GM19239 (cell line): ENCODE measurements at places on chromosomes 12 and 14.

- peak; percentile 57 for DNase-seq
Observed at GRCh38 chr12:53701518-53702264, 25.6 kb downstream of the CALCOCO1 start.

DNA sequence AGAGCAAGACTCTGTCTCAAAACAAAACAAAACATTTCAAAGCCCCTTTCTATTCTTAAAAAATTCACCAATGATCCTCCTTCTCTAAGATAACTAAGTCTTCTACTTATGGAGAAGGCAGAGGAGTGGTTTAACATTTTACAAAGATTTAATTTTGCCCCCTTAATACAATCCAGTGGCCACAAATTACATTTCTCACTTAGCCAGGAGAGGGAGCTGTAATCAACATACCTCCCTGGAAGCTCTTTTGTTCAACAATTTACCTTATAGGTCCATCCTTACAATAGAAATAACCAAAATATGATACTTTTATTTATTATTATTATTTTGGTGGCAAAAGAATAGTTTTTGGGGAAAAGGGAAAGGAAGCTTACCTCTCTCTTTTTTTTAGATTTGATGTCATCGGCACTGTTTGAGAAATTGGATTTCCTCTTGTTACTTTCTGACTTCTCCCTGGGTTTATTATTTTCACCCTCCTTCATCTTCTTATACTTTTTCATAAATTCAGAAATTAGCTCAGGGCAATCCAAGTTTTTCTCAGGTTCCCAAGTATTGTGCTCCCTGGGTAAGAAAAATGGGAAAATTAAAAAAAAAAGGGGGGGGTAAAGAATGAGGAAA is 28.1 kb downstream of the CBX5 start:
- peak; percentile 36 for DNase-seq

GRCh38 chr12:85156569-85156968 is 120.4 kb downstream of the LRRIQ1 start:
- no peak for DNase-seq

GRCh38 chr12:49502590-49502989 is 36.2 kb upstream of the KCNH3 start:
- DNase-seq, result no peak

GRCh38 chr14:61183196-61183885 is 97.8 kb downstream of the TMEM30B start:
- no peak for DNase-seq

DNA sequence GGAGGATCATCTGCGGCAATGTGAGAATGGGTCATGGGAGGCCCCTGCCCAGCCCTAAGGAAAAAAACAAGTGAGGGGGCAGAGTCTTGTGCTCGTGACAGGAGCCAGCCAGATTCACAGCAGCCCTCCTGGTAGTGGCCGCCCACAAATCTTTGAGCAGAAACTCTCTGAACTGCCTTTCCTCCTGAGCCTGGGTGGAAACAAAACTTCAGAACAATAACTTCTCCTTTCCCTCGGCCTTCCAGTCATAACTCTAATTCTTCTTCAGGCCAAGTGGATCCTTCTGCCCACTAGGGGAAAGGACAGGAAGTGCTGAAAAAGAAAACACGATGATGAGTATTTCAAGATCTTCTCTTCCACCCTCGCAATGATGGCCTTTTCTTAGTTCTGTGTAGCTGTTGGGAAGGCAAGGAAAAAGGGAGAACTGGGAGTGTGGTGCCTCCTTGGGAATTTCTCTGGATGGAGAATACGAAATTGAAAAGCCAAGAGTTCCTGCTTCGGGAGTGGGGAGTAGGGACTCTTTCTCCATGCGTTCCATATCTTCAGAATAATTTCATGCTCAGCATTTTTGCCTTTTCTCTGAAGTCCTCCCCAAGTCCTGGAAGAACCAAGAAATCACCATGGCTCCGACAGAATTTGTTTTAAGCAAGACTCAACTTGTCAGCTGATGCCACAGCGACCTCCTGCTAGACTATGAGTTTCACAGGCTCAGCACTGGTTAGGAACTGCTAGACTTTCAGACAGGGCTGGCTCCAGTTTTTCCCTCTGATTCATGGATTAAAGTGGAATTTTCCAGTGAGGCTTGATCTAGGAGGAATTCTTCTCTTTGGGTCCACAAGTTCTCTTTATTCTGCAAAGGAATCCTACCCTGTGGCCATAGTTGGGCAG is 188.9 kb downstream of the CAND1 start:
- DNase-seq, result no peak

DNA sequence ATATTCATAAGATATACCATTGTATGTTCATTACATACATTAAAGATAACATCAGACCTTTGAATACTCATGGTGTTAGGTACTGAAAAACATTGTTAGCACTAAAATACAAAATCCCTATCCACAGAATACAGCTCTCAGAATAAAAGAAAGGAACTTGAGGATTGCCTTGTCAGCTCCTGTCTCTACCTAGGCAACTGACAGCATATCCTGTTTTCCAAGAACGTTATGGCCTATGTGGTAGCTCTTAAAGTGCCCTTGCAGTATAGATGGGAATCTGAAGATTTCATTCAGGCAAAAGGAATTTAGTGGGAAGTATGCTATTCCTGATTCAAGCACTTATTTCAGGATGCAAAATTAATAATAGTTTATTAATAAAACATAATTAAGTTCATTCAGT is 1.8 kb upstream of the PPP1R12A start:
- DNase-seq, result no peak

- peak; percentile 26 for DNase-seq
Observed at GRCh38 chr14:75418850-75419768, 8.7 kb upstream of the JDP2 start.

GRCh38 chr14:71140157-71140556 is 232.9 kb downstream of the PCNX1 start:
- DNase-seq, result no peak

DNA sequence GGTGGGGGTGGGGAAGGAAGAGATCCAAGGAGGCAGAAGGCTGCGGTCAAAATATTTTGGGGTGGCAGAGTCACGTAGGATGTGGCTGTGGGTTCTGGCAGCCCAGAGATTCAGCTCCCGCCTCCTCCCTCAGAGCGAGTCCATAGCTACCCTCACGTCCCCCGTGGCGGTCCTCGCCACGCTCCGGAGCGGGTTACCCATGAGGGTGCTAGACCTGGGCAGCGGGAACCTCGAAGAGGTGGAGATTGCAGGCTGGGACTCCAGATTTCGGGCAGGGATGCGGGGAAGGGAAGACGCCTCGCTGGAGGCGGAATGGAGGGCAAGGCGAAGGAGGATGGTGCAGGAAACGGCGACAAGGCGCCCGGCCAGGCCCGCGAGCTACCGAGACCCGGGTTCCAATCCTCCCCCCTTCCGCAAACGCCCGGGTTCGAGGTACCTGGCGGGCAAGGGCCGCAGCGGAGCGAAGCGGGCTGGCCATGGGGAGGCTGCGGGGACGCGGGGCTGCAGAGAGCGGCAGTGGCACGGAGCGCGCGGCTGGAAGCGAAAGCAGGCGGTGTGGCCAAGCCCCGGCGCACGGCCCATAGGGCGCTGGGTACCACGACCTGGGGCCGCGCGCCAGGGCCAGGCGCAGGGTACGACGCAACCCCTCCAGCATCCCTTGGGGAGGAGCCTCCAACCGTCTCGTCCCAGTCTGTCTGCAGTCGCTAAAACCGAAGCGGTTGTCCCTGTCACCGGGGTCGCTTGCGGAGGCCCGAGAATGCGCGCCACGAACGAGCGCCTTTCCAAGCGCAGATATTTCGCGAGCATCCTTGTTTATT is 46.2 kb downstream of the BCAT1 start:
- DNase-seq, result peak; percentile 25

DNA sequence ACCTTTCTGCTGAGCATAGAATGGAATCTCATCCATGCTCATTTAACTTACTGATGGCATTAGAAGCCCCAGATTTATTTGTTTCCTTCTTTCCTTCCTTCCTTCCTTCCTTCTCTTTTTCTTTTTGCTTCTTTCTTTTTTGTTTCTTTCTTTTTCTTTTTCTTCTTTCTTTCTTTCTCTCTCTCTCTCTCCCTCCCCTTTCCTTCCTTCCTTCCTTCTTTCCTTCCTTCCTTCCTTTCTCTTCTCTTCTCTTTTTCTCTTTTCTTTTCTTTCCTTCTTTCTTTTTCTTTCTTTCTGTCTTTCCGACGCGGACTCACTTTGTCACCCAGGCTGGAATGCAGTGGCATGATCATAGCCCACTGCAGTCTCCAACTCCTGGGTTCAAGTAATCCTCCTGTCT is 55.9 kb downstream of the C12orf75 start:
- DNase-seq, result no peak

GRCh38 chr12:19412844-19413243 is 26.4 kb upstream of the AEBP2 start:
- no peak for DNase-seq

GRCh38 chr12:104630230-104630670 is 173.5 kb downstream of the CHST11 start:
- DNase-seq, result no peak

DNA sequence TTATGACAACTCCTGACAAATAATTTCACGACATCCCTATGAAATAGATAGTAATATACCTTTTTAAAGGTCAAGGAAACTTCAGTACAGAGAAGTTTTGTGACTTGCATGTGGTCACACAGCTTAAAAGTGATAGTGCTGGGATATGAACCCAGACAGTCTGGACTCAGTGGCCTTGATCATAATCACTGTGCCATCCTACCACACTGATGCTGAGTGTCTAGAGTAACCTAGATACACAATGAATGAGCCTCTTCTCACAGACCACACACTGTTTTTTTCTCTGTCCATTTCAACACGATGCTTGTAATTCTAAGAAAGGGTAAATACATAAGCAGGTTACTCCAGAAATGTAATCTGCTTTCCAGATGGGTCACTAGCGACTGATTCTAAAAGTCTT is 88.2 kb downstream of the SYNE2 start:
- no peak for DNase-seq

- DNase-seq, result no peak
Observed at GRCh38 chr12:46388427-46389021, 16.0 kb upstream of the SLC38A2 start.

GRCh38 chr14:42391146-42391834 is 784.6 kb downstream of the LRFN5 start:
- no peak for DNase-seq

GRCh38 chr14:58598804-58599525 is 38.8 kb upstream of the DACT1 start:
- no peak for DNase-seq

DNA sequence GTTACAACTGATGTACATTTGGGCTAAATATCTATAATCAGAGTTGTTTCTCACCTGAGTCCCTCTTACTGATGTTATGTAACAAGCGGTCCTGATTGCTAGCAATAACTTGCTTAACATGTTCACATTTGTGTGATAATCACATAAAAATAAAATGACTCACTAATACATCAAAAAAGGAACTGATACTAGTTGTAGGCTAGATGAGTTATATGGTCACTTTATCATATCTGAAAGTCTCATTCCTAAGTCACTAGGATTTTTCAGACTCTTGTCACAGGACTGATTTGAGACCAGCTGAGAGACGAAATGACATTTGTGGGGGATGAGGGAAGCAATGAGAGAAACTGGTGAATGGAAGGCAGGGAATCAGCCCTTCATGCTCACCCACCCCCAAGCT is 34.3 kb downstream of the NKX2-1 start:
- no peak for DNase-seq

- DNase-seq, result peak; percentile 60
Observed at GRCh38 chr14:74425525-74426201, 347 bp downstream of the SYNDIG1L start.

DNA sequence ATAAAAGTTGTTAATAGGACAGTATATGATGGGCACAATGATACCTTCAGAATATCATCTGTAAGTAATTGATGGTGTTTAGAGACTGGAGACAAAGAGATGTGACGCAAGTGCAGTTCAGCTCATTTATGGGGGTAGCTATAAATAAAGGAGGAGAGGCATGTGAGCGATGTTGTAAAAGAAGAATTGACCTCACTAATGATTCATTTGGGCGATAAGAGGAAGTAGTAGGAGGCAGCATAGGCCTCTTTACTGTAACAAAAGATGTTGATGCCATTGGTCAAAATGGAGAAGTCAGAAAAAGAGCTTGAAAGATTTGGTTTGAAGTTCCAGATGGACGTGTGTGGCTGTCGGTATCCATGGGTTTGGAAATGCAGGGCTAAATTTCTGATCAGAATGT is 70.0 kb downstream of the FLRT2 start:
- DNase-seq, result no peak

DNA sequence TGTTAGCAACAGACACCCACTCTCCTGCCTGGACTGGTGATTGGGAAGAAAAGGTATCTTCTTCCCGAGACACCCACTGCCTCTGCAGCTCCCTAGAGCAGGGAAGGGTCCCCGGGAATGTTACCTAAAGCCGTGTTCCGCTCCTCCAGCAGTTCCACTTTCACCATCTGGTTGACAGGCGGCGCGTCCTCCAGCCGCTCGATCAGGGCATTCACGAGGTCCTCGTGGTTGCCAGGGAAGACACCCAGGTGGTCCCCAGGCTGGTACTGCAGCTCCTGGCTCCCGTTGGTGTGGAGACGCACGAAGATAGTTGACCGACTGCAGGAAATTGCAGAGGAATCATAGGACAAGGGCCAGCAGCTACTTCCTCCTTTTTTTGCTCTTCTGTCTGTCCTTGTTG is 44.2 kb upstream of the FBXO21 start:
- DNase-seq, result no peak

DNA sequence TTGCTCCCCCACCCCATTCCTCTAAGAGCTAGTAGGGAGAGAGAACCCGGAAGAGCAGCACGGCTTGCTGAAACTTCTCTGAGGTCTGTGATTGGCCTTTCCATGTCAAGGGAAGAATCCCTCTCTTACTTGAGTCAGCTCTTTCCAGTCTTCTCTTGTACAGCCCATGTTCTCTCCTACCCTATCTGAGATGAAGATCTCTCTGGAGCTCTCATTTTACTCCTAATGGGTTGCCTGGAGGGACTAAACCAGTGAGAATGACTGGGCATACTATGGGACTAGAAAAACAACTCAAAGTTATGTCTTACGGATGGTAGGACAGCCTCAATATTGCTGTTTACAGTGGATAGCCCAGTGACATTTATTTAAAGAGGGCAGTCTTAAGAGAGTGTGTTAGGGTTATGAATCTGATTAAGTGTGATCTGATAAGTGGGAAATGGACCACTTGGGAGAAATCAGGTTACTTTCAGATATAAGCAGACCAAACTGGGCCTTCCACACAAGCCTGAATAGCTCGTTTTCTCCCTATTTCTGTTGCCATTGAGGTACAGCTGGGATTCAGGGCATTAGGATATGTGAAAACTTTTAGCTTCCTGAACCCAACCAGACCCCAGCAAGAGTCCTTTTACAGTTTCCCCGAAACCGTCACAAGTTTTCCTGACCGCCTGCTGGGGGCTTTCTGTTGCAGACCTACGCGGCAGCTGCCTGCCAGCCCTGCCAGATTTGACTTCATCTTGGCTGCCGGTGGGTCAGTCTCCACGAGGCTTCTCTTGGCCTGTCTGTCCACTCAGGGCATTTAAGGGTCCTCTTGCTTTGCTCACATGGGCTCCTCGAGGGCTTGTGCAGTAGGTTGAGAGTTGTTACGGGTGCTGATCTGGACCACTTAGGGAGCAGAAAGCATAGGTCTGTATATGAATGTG is 16.9 kb downstream of the ETV6 start:
- DNase-seq, result no peak
